ENCODE measurements at places on chromosomes 16 and 17.

GRCh38 chr17:1779571-1780131, 17.8 kb downstream of the SERPINF1 start:
- no peak for DNase-seq

DNA sequence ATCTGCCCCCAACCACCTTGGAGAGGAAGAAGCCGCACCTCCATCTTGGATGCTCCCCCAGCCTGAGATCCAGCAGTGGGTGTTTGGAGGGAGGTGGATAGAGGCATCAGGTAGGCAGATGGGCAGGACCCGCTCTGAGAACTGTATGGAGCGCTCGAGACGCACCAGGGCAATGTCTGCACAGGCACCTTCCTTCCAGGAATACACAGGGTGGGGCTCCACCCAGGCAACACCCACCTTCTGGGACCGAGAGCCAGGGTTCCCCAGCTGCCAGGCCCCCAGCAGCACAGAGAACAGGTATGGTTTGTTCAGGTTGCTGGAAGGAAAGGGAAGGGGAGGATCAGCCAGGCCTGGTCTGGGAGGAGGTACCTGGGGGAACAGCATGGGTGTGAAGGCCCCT, 2.4 kb downstream of the PRSS22 start:
- DNase-seq, result peak; percentile 25

DNA sequence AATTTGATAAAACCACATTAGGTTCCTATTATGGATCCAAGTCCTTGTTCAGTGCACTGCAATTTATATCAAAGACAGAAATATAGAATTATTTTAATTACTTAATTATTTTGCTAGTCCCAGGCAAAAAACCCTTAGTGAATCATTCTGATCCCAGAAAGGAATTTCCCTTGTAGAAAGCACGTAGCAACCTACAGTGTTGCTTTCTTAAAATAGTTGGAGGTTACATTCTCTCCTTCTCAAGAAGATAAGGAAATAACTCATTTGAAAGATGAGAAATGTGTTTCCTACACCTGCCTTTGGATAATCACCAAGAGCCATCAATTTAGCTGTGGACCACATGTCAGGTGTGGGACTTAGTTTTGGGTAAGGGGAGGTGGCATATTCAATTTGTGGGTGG, 434.9 kb downstream of the SHISA9 start:
- no peak for DNase-seq

- no peak for DNase-seq
Observed at GRCh38 chr16:23186171-23186570, 3.6 kb downstream of the SCNN1G start.

- no peak for DNase-seq
Observed at GRCh38 chr17:8948462-8948861, 17.0 kb downstream of the PIK3R5 start.

GRCh38 chr17:72850410-72851118, 241.9 kb downstream of the SLC39A11 start:
- no peak for DNase-seq

DNA sequence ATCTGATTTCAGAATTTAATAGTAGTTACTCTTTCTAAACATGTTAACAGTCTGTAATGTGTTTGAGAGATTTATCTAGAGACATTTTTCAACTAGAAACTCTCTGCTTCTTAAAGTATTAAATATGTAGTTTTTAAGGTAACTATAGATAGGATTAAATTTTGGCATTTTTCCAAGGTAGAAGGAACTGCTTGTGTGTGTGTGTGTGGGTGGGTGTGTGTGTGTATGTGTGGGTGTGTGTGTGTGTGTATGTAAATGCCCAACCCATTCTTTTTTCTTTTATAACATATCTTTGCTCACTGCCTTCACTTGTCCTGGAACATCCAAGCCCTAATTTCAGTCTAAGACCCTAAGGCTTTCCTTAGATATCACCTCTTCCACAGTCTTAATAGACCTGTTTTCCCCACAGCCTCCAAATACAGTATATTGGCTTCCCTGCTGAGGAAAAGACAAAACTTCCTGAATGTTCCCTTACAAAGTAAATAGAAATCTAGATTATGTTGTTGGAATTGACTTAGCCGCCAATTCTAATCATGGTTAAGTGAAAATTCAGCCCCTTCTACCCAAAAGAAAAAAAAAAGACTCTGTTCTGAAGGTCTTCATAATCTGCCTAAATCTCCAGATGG, 33.5 kb downstream of the NUP93 start:
- no peak for DNase-seq

DNA sequence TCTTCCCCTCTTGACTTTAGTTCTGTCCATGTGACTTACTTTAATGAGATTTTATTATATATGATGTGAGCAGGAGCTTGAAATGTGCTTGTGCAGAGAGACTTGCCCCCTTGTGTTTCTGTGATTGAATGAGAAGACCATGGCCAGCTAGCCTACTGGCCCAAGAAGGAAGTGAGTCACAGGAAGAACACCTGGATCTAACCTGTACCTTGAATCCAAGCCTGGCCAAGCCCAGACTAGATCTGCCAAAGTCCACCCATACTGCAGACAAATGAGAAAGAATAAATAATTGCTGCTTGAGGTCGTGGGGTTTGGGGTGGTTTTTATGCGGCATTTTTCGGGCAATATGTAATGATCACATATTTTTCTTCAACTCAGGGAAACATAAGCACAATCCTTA, 9.6 kb downstream of the ABCA10 start:
- DNase-seq, result no peak

DNA sequence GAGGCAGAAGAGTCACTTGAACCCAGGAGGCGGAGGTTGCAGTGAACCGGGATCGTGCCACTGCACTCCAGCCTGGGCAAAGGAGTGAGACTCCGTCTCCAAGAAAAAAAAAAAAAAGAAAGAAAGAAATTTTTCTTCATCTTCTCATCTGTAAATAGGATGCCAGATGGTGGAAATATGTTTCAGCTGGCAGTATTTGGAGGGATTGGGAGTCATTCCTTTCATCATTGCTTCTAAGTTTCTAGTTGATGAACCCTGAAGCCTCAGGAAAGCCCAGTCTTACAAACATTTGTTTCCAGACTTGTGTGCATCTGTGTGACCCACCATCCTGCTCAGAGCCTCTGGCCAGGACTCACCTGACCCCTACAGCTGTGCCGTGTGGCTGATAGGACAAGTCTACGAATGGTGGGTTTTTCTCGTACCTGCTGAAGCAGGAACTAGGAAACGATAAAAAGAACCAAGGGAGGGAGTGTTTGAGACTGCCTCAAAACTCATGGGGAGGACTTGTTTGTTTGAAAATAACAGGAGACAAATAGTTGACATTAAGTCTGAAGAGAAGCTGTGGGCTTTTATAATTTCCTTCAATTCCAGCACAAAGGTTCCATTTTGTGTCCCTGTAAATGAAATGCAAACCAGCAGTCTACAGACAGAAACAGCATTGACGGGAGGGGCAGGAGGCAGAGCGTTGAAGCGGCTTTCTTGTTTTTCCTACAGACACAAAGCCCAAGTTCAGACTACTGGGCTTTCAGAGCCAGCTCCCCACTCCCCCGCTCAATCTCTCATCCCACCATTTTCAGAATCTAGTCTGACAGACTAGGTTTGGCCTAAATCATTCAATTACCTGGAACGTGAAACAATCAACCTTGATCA, 24.9 kb downstream of the CDRT4 start:
- DNase-seq, result no peak

- peak; percentile 87 for DNase-seq
Observed at GRCh38 chr16:66924527-66925321, 611 bp downstream of the RRAD start.

- DNase-seq, result no peak
Observed at GRCh38 chr16:2190659-2191445, 5.6 kb downstream of the CASKIN1 start.

DNA sequence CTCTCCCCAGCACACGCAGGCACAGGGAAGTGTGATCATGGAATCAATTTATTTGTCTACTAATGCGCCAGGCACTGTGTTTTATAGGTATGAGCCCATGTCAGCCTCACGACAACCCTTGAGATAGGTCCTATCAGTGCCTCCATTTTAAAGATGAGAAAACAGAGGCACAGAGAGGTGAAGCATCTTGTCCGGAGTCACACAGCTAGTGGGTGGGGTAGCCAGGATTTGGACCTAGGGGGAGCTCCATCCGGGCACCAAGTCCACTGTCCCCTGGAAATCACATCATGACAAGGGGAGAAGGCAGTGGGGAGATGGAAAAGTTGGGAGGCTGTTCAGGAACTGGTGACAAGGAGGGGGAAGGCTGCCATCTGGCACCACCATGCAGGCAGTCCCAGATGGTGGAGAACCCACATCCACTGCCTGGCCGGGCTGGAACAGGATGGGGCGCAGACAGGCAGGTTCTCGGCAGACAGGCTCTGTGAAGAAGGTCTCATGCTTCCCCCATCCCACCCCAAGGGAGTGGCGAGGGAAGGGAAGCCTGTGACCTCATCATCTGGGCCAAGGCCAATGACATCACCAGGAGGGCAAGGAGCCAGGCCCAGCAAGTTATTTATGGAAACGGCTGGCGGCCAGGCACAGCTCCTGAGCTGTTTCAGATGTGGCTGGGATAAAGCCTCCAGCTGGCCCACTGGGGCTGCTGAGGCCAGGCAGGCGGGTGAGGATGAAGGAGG, 126.0 kb upstream of the SDK2 start:
- DNase-seq, result no peak

DNA sequence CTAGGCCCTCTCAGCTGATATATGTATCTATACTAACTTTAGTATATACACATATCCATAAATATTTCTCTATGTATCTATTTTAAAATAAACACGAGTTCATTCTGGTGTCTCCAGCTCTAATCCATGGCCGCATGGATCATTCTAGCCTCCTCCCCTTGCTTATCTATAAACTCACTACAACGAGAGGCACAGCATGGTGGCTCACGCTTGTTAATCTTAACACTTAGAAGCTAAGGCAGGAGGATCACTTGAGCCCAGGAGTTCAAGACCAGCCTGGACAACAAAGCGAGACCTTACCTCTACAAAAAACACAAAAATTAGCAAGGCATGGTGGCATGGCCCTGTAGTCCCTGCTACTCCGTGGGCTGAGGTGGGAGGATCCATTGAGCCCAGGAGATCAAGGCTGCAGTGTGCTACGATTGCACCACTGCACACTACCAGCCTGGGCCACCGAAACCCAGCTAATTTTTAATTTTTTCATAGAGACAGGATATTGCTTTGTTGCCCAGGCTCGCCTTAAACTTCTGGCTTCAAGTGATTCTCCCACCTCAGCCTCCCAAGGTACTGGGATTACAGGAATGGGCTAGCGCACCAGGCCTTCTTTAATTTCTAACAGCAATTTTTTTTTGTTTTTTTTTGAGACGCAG, 3.9 kb upstream of the ZNF207 start:
- no peak for DNase-seq

GRCh38 chr16:265711-266110, 10.0 kb downstream of the RGS11 start:
- DNase-seq, result no peak

DNA sequence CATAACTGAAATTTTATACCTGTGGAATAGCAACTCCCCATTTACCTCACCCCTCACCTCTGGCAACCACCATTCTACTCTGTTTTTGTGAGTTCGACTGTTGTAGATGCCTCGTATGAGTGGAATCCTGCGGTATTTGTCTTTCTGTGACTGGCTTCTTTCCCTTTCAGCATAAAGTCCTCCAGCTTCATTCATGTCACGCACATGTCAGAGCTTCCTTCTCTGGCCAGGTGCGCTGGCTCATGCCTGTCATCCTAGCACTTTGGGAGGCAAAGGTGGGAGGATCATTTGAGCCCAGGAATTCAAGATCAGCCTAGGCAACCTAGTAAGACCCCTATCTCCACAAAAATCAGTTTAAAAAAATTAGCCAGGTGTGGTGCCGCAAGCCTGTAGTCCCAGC, 278.4 kb downstream of the PARN start:
- DNase-seq, result no peak
